ENCODE measurements at places on chromosomes 5 and 9.

GRCh38 chr9:77507212-77507961 is 140.7 kb downstream of the GNA14 start:
- no peak for DNase-seq

DNA sequence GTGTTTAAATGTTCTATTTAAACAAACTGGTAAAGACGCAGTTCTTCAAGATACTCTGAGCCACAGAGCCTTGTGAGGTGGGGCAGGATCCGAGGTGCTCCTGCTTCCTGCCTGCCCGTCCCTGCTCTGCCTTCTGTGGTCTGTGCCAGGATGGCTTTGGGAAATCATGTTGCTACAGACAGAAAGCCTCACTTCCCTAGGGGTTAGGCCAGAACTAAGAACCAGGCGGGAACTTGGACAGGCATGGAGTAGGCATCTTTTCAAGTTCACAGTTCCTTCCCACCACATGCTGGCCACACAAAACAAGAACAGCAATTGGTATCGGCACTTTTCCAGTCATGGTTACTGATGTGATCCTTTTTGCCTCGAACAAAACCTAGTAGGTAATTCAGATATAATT is 67.7 kb upstream of the SPOCK1 start:
- DNase-seq, result no peak

DNA sequence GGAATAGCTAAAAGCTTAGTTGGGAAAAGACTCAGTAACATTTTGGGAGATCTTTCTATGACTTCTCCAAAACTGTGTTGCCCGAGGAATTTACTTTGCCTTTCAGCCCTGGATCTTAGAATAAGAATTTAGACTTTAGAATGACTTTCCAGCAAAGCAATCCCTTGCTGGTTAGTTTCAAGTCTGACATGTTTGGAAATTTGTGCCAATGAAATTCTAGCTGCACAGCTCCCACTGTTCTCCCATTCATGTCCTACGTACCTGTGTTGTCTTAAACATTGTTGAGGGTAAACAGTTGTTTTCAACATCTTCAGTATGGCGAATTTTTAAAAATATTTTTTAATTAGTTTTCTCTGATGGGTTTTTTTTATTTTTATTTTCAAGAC is 111.4 kb downstream of the CCDC192 start:
- DNase-seq, result no peak

GRCh38 chr5:175159956-175160355 is 284.0 kb downstream of the DRD1 start:
- DNase-seq, result no peak

- DNase-seq, result no peak
Observed at GRCh38 chr9:76530458-76531110, 71.6 kb downstream of the GCNT1 start.

- peak; percentile 49 for DNase-seq
Observed at GRCh38 chr9:116572095-116572748, 114.9 kb upstream of the TRIM32 start.

All from activated naive CD8-positive, alpha-beta T cell treated with anti-CD3 and anti-CD28 coated beads, Interleukin-2, amount 10 ng/mL, durations not matched to agents 7 days and 5 days (primary cell).